HL-60 (cell line): ENCODE measurements at places on chromosomes 2 and 18.

- no peak for DNase-seq
Measured at GRCh38 chr2:24009367-24009679, 562 bp upstream of the MFSD2B start.

DNA sequence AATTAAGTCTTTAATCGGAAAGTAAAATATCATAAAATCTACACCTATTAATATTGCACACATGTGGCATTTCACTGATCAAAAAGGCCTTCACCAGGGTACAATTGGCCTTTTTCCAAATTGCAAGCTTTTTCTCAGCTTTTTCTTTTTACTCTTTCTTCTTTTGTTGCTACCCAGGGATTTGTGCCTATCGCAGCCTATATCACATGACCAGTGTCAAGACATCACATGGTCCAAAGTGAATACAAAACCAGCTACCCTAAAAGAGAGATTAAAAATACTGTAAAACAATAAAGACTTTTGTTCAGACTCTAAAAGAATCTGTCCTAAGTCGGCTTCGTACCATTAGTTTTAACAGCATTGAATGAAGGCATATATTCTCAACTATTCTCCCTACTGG, 15.0 kb upstream of the OTX1 start:
- DNase-seq, result no peak

- DNase-seq, result no peak
Measured at GRCh38 chr2:235606004-235606715, 112.3 kb downstream of the AGAP1 start.

GRCh38 chr2:16142383-16143361, 202.3 kb downstream of the MYCN start:
- no peak for DNase-seq
